Suprapubic skin (tissue), 4 donors: ENCODE measurements at places on chromosomes 13 and 19.

DNA sequence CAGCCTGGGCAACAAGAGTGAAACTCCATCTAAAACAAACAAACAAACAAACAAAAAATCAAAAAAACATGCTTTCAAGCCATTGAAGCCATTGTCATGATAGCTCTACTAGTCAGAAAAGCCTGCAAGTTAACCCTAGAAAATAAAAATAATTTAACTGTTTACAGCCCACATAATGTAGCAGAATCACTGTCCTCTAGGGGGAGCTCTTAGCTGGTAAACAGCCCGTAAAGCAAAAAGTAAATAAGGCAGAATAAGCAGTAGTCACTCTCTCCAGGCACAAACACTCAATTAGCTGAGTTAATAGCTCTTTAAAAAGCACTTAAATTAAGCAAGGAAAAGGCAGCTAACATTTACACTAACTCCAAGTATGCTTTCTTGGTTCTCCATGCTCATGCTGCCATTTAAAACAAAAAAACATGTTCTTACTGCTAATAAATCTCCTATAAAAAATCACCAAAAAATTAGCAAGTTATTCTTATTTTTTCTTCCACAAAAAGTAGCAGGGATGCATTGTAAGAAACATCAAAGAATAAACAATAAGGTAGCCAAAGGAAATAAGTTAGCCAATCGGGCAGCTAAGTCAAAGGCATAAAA lies 11.3 kb downstream of the LILRB4 start:
- DNase-seq, result no peak

DNA sequence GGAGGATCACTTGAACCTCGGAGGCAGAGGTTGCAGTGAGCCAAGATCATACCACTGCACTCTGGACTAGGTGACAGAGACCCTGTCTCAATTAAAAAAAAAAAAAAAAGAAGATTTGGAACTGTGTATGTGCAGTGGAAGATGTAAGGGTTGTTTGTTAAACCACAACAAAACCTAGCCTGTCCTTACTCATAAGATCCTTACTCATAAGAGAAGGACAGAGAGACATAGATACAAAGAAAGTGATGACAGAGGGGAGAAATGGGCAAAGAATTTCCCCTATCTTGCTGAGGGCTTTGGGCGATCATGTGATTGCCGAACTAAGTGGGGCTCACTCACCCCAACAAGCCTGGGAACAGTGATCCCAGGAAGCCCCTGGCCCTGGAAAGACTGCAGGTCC lies 7.9 kb downstream of the ITPKC start:
- no peak for DNase-seq

DNA sequence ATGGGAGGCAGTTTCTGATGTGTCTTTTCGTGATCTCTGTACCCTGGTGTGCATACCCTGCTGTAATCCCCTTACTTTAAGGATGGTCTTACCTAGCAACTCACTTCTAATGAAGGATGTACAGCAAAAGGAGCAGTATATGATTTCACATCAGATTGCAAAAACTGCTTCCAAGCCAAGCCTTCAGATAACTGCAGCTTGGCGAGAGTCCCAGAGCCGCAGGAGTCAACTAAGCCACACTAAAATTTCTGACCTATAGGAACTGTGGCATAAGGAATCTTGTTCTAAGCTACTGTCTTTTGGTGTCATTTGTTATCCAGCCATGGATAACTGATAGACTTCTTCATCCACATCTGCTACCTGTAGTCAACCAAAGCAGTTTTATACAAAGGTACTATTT lies 496.7 kb downstream of the GPC6 start:
- no peak for DNase-seq

- DNase-seq, result no peak
Observed at GRCh38 chr19:10219678-10220077, 11.5 kb downstream of the S1PR2 start.

- no peak for DNase-seq
Observed at GRCh38 chr13:44281252-44282000, 92.2 kb upstream of the SERP2 start.

- DNase-seq, result no peak
Observed at GRCh38 chr13:28058866-28059613, 41.3 kb downstream of the FLT3 start.

DNA sequence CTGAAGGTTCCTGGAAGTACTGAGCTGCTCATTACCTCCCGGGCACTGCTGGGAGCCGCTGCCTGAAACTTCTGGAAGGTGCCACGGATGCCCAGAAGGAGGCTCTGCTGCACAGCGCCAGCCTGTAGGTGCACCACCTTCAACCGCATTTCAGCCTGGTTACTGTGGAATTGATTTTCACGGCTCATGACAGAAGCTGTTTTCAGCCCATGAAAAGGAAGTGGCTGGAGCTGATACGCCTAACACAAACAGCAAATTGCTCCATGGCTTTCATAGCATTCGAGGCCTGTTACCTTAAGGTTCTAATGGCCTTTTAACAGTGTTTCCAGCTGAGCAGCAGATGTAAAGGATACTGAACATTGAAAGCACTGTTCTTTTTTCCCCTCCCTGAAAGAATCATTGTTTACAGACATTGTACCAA lies 22.0 kb downstream of the GPC6 start:
- DNase-seq, result no peak

- no peak for DNase-seq
Observed at GRCh38 chr19:23709347-23709746, 22.3 kb upstream of the ZNF675 start.

DNA sequence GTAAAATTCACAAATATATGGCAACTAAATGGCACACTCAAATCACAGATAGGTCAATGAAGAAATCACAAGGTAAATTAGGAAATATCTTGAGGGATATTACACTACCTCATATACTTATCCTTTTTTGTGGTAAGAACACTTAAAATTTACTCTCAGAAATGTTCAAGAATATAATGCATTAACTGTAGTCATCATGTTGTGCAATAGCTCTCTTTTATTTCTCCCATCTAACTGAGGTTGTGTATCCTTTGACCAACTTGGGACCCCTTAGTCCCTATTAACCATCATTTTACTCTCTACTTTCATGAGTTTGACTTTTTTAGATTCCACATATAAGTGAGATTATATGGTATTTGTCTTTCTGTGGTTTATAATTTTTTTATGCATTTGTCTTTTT lies 52.6 kb downstream of the WTIP start:
- DNase-seq, result no peak

GRCh38 chr19:14479309-14479974 lies 4.3 kb upstream of the PTGER1 start:
- DNase-seq, result no peak

DNA sequence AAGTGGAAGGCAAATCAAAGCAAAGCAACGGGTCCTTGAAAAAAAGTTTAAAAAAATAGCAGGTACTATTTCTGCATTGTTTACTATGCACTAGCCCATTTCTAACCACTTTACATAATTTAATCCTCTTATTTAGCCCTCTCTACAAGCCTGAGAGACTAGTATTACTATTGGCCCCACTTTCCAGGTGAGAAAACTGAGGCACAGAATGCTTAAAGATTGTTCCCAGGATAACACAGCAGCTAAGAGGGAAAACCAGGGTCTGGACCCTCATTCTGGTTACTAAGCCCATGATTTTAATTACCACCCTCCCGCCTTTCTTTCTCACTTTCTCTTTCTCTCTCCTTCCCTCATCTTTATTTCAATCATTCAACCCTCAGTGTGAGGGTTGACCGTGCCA lies 5.7 kb downstream of the ZSWIM9 start:
- DNase-seq, result no peak

GRCh38 chr19:5707576-5708575 lies 12.1 kb downstream of the LONP1 start:
- no peak for DNase-seq

GRCh38 chr13:44120849-44121755 lies 241.4 kb downstream of the LACC1 start:
- no peak for DNase-seq

GRCh38 chr19:35466259-35466658 lies 18.2 kb downstream of the FFAR2 start:
- DNase-seq, result no peak

- DNase-seq, result no peak
Observed at GRCh38 chr13:98824376-98825160, 72.1 kb upstream of the SLC15A1 start.

DNA sequence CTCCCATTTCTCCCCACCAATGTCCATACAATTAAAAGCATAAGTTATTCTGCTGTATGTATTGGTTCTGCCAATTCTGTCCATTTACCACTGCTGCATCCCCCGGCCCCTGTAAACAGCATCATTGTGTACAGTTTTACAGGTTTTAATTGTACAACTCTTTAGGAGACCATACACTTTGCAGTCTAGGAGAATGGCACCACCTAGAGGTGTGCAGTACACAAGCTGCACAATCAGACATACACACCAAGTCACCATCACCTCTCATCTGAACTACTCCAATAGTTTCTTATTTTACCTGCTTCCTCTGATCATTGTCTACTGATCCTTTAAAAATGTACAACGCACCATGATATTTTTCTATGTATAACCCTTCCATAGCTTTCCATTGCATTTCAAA lies 855.9 kb upstream of the KLHL1 start:
- no peak for DNase-seq

GRCh38 chr19:31294189-31294588 lies 55.0 kb downstream of the TSHZ3 start:
- no peak for DNase-seq

- DNase-seq, result no peak
Observed at GRCh38 chr13:92317066-92317465, 909.5 kb upstream of the GPC6 start.

DNA sequence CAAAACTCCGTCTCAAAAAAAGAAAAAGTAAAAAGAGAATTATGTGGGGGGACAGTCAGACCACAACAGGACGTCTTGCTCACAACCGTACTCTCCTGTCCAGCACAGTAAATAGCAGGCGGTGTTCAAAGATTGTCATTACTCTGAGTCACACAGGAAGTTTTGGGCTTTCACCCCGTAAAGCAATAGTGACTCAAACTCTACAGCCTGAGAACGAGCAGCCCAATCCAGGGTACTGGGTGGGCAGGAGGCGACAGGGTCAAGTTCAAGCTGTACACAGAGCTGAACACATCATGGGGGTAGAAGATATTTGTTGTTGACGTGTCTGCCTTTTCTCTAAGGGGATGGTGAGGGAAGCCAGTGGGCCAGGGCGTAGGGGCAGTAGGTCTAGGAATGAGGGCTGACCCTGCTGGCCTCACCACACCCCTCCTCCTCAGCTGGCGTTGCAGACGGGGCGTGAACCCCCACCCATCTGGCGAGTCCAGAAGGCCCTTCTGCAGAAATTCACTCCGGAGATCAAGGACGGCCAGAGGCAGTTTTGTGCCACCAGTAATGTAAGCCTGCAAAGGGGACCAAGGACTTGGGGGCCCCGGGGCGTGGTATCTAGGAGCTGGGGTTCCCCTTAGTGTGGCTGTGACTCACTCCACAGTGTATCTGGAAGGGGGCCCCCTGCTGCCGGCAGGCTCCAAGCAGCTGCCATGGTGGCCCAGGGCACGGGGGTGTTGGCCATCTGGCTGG lies 23.3 kb downstream of the PRR12 start:
- DNase-seq, result no peak

DNA sequence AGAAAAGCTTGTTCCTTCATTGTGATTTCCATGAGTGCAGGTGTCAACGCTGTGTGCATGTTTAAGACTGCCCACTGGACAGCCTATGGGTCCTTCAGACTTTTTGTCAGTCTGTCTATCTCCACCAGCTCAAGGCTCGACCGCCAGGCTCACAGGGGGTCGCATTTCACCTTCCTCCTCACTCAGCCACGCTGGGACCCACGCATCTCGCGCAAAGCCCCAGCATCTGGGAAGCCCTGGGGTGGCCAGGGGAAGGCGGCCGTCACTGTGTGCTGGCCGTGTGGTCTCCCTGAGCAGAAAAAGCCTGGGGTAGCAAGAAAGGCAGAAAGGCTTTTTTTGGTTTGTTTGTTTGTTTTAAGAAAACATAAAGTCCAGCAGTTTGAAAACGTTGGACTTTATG lies 48.5 kb downstream of the KLF2 start:
- no peak for DNase-seq

- DNase-seq, result peak; percentile 77
Observed at GRCh38 chr19:17841810-17842662, 5.7 kb downstream of the JAK3 start.

DNA sequence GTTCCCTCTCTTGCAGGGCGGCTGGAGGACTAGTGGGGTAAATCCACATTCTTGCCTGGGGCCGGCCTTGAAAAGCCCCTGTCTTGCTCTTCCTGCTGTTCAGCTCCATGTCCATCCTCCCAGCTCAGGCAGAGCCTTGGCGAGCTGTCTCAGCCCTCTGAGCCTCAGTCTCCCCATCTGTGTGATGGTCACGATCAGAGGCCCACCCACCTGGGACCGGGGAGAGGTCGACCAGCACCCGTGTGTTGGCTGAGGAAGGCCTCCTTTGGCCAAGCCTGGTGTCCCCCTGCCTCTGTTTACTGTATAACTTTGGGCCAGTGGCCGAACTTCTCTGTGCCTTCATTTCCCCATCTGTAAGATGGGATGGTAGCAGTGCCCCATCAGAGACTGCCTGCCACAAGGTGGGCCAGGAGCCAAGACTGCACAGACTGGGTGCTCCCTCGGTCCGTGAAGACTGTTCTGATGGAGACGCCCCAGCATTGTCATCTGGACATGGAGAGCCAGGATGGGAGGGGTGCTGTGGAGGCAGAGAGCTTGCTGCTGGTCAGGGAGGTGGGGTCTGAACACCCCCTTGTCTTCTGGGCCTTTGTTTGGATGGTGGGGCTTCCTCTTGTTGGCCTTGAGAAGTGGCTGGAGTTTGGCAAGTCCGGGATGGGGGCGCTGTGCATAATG lies 18.5 kb downstream of the KLHL26 start:
- no peak for DNase-seq

DNA sequence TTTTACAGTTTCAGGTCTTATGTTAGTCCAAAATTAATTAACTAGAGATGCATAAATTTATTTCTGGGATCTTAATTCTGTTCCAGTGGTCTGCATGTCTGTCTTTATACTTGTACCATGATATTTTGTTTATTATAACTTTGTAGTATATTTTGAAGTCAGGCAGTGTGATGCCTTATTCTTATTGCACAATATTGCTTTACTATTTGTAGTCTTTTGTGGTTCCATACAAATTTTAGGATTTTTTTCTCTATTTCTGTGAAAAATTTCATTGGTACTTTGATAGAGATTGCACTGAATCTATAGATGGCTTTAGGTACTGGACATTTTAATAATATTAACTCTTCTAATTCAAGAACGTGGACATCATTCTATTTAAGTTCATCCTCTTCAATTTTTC lies 304.0 kb downstream of the GPC5 start:
- DNase-seq, result no peak

GRCh38 chr19:52689843-52690368 lies 44.9 kb downstream of the ZNF611 start:
- peak; percentile 84 for DNase-seq
